ENCODE measurements at places on chromosomes 7 and 10. TPM values are rescaled to one million over a fixed set of nuclear protein-coding genes. Genes with fewer than 3 reads are reported as not detected.

GIMAP6 gene
- polyA plus RNA-seq: 0.05 TPM

ANKRD30A gene
- not detected for polyA plus RNA-seq

HMX3 gene
- polyA plus RNA-seq: not detected

MSMB gene
- polyA plus RNA-seq: not detected

XRCC2 gene
- polyA plus RNA-seq: 3.4 TPM

DDX21 gene
- 40.1 TPM for polyA plus RNA-seq

OR2A42 gene
- not detected for polyA plus RNA-seq

OR2A7 gene
- not detected for polyA plus RNA-seq

HIPK2 gene
- 14.2 TPM for polyA plus RNA-seq

NOS3 gene
- 0.15 TPM for polyA plus RNA-seq

AOC1 gene
- polyA plus RNA-seq: not detected

HOGA1 gene
- 4.8 TPM for polyA plus RNA-seq

HABP2 gene
- polyA plus RNA-seq: not detected

ANXA8 gene
- 0.41 TPM for polyA plus RNA-seq

BBIP1 gene
- 21.9 TPM for polyA plus RNA-seq

TCF7L2 gene
- 10.2 TPM for polyA plus RNA-seq

LRRC61 gene
- 0.93 TPM for polyA plus RNA-seq

EPO gene
- polyA plus RNA-seq: not detected

NUTM2A gene
- 0.38 TPM for polyA plus RNA-seq

AUTS2 gene
- polyA plus RNA-seq: 7.8 TPM

SAP25 gene
- 1.0 TPM for polyA plus RNA-seq

TOMM7 gene
- 546 TPM for polyA plus RNA-seq

ATE1 gene
- 7.2 TPM for polyA plus RNA-seq

OPN1SW gene
- 0.05 TPM for polyA plus RNA-seq

ST8SIA6 gene
- polyA plus RNA-seq: not detected

FAM25A gene
- not detected for polyA plus RNA-seq

CACNB2 gene
- polyA plus RNA-seq: 0.75 TPM

ERVW-1 gene
- polyA plus RNA-seq: not detected

NODAL gene
- polyA plus RNA-seq: not detected

AZGP1 gene
- 0.15 TPM for polyA plus RNA-seq

MYL10 gene
- not detected for polyA plus RNA-seq

DBF4 gene
- 7.6 TPM for polyA plus RNA-seq

ERCC6 gene
- 6.2 TPM for polyA plus RNA-seq

TMEM273 gene
- polyA plus RNA-seq: not detected

ZNF12 gene
- 9.5 TPM for polyA plus RNA-seq

RRP12 gene
- 40.9 TPM for polyA plus RNA-seq

SLC13A1 gene
- not detected for polyA plus RNA-seq
